ENCODE measurements at places on chromosomes 3 and 15.
A peak's percentile ranks its signal among the peaks of the same experiment; 100 is the strongest.

DNA sequence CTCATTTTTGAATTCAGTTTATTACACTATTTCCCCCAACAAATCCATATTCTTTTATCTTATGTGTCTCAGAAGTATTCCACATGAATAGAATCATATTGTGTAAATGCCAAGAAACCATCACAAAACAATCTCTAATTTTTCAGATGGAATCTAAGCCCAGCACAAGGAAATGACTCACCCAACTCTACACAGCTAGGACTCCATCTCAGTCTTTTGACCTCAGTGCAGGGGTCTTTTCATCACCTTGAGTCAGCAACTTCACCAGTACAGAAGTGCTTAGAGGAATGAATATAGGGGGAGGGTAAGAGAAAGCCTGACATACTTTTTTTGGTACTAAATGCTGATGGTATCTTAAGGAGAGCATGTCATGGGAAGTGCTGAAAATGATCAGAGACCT lies 169.3 kb upstream of the LRRN1 start:
- H3K27me3 ChIP-seq = peaks cover 2% of the 10 kb centered on the region
- H3K27ac ChIP-seq = no peak overlapping the region
- no peaks in the 10 kb centered on the region for H3K4me1 ChIP-seq
- H3K4me3 ChIP-seq = no peak overlapping the region
- no peaks in the 10 kb centered on the region for H3K36me3 ChIP-seq

DNA sequence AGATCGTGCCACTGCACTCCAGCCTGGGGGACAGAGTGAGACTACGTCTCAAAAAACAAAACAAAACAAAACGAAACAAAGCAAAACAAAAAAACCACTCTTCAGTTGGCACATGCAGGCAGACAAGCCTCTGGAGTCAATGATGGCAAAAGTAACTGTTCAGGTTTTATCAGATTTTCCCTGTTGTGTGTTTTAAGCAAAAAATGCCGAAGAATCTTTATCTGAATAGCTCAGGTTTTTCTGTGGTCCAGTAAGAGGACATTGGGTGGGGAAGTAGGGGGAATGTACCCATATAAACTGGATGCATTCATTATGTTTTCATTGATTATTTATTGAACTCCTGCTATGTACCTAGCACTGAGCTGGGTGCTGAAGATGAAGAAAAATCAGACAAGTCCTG lies 20.8 kb upstream of the BCL2A1 start:
- H3K4me1 ChIP-seq = peaks cover 37% of the 10 kb centered on the region
- H3K27me3 ChIP-seq = no peaks in the 10 kb centered on the region
- DNase-seq = no peak
- H3K27ac ChIP-seq = no peak overlapping the region
- peaks cover 6% of the 10 kb centered on the region for H3K36me3 ChIP-seq

GRCh38 chr3:160768918-160769317 lies 12.9 kb downstream of the PPM1L start:
- peaks cover 10% of the 10 kb centered on the region for H3K27me3 ChIP-seq
- H3K36me3 ChIP-seq = no peaks in the 10 kb centered on the region
- no peak for DNase-seq
- no peaks in the 10 kb centered on the region for H3K4me1 ChIP-seq
- no peak overlapping the region for H3K4me3 ChIP-seq

DNA sequence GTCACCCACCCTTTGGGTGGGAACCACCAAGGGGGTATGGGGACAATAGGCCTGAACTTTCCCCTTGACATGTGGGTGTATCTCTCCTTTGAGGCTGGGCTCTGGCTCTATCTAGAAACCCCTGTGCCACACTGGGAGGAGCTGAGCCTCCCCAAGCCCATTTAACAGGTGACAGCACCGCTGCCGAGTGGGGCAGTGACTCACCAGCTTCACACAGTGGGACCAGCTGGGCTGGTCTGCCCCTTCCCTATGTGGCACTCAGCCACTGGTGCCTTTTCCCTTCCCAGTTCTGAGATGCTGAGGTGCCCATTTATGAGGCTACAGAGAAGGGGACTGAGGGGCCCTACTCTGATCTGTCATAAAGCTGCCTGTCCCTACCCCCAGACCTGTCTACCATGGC lies 5.1 kb downstream of the PSTPIP1 start:
- H3K4me3 ChIP-seq = no peak overlapping the region
- no peak overlapping the region for H3K27ac ChIP-seq
- peaks cover 79% of the 10 kb centered on the region for H3K4me1 ChIP-seq
- H3K27me3 ChIP-seq = no peaks in the 10 kb centered on the region

DNA sequence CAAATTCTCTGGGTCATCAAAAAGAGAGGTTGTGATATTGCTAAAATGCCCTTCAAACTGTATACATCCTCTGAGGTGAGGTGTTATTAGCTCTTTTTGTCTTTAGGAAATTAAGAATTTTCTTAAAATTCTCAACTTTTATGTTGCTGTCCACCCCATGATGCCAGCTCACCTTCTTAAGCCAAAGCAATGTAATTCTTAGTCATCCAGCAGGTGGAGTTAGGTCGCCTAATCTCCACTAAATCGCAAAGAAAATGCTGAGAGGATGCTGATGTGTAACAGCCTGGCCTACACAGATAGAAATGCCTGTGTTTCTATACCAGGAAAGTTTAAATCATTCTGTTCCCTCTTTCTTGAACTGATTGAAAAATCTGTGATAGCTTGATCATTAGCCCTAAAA lies 770.2 kb upstream of the ALCAM start:
- no peaks in the 10 kb centered on the region for H3K27me3 ChIP-seq
- H3K27ac ChIP-seq = no peak overlapping the region
- peaks cover 3% of the 10 kb centered on the region for H3K4me1 ChIP-seq
- H3K4me3 ChIP-seq = no peak overlapping the region
- H3K36me3 ChIP-seq = no peaks in the 10 kb centered on the region
- DNase-seq = no peak

DNA sequence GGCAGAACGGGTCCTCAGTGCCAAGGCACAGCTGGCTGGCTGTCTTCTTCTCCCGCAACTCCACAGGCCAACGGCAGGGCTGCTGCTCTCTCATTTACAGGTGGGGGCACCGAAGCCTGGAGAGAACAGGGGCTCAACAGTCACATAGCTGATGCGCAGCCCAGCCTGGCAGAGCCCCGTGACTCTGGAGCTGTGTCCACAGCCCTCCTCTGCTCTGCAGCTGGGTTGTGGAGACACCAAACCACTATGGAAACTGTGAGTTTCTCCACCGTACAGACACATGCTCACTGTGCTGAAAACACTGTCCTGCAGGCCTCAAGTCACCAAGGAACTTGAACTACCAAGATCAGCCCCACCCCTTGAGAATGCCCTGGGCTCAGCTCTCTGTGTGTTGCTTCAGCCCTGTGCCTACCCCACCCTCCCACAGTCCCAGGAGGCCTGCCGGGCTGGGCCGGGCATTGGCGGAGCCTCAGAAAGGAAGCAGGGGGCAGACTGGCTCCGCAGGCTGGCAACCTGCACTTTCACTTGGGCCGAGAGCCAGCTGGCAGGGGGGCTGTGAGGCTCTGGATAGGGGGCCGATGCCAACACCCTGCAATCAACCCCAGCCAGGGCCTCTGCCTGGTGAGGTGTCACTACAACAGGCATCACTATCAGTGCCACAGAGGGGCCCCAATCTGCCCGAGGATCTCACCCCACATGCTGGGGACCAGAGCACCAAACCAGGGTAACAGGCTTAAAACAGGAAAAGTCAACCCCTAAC lies 113.7 kb upstream of the RPL32 start:
- peak overlapping the region; percentile 63 for H3K4me3 ChIP-seq
- peaks cover 86% of the 10 kb centered on the region for H3K4me1 ChIP-seq
- peak; percentile 67 for DNase-seq
- H3K27ac ChIP-seq = peak overlapping the region; percentile 82

GRCh38 chr3:186360779-186361178 lies 1.3 kb downstream of the DGKG start:
- no peaks in the 10 kb centered on the region for H3K36me3 ChIP-seq
- peak overlapping the region; percentile 83 for H3K4me3 ChIP-seq
- H3K27ac ChIP-seq = peak overlapping the region; percentile 31
- no peak for DNase-seq
- peaks cover 7% of the 10 kb centered on the region for H3K27me3 ChIP-seq

DNA sequence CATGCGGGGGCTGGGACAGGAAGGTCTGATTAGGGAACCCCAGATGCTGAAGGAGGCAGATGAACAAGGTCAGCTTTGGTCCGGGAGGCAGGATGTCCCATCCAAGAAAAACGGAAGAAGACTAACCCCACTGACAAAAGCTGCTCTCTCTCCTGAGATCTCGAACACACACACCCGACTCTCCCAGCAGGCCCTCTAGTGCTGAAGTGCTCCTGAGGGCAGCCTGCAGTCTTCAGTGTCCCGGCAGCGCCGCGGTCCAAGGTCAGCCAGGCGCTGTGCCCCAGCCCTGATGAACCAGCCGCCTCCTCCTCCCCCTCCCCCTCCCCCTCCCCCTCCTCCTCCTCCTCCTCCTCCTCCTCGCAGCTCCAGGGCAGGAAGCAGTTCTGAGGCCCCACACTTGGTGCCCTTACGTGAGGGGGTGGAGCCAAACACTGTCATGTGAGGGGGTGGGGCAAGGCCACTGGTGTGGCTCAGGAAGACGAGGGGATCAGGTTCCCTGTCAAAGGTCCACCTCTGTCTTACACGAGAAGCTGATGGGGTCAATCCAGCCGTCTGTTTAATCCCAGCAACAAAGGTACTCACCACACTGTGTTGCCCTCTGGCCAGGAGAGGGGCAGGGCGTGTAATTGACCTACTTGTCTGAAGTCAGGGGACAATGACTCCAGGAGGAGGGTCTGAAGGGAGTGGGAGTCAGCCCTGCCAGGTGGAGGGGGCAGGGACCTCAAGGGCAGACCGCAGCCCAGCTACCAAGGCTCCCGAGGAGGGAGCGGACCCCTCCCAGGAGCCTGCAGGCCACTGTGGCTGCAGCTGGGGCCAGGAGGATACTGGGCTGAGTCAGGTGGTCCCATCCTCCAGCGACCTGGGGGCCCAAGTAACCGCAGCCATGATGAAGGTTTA lies 34.3 kb downstream of the PRR23E start:
- H3K36me3 ChIP-seq = no peaks in the 10 kb centered on the region
- DNase-seq = no peak
- H3K4me3 ChIP-seq = no peak overlapping the region
- H3K27ac ChIP-seq = no peak overlapping the region
- no peaks in the 10 kb centered on the region for H3K4me1 ChIP-seq
- peaks cover 5% of the 10 kb centered on the region for H3K27me3 ChIP-seq

GRCh38 chr15:68818769-68819494 lies 1.8 kb downstream of the ANP32A start:
- H3K27ac ChIP-seq = peak overlapping the region; percentile 97
- DNase-seq = peak; percentile 58
- peak overlapping the region; percentile 97 for H3K4me3 ChIP-seq
- H3K27me3 ChIP-seq = no peaks in the 10 kb centered on the region
- H3K36me3 ChIP-seq = peaks cover 29% of the 10 kb centered on the region

DNA sequence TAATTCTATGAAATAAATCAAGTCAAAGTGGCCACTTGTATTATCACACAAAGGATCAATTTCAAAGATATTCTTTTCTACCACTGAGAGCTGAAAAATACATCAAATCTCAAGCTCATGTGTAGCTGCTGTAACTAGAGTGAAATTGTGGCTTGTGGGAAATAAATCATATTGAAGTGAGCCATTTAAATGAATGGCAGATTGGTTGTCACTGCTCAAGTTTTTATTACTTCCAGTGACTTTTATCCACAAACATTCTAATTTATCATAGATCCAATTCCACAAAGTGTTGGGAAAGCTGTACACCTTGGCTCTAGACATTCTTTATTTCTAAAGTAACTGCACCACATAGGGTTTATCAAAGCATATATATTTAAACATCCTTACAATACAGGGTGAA lies 285.4 kb downstream of the CNTN3 start:
- no peaks in the 10 kb centered on the region for H3K36me3 ChIP-seq
- no peaks in the 10 kb centered on the region for H3K27me3 ChIP-seq
- H3K27ac ChIP-seq = no peak overlapping the region
- H3K4me3 ChIP-seq = no peak overlapping the region
- H3K4me1 ChIP-seq = no peaks in the 10 kb centered on the region

GRCh38 chr3:111336511-111336910 lies 205.5 kb upstream of the CD96 start:
- no peak overlapping the region for H3K27ac ChIP-seq
- no peaks in the 10 kb centered on the region for H3K36me3 ChIP-seq
- H3K4me3 ChIP-seq = no peak overlapping the region
- DNase-seq = no peak
- no peaks in the 10 kb centered on the region for H3K4me1 ChIP-seq

- H3K4me1 ChIP-seq = peaks cover 31% of the 10 kb centered on the region
- H3K27me3 ChIP-seq = no peaks in the 10 kb centered on the region
- H3K36me3 ChIP-seq = no peaks in the 10 kb centered on the region
- H3K27ac ChIP-seq = no peak overlapping the region
These were observed 189.6 kb downstream of the XXYLT1 start for GRCh38 chr3:195081242-195081963.

GRCh38 chr3:23900744-23901143 lies 16.0 kb downstream of the NKIRAS1 start:
- H3K4me3 ChIP-seq = no peak overlapping the region
- H3K27me3 ChIP-seq = no peaks in the 10 kb centered on the region
- no peaks in the 10 kb centered on the region for H3K4me1 ChIP-seq
- peaks cover 46% of the 10 kb centered on the region for H3K36me3 ChIP-seq
- no peak overlapping the region for H3K27ac ChIP-seq

DNA sequence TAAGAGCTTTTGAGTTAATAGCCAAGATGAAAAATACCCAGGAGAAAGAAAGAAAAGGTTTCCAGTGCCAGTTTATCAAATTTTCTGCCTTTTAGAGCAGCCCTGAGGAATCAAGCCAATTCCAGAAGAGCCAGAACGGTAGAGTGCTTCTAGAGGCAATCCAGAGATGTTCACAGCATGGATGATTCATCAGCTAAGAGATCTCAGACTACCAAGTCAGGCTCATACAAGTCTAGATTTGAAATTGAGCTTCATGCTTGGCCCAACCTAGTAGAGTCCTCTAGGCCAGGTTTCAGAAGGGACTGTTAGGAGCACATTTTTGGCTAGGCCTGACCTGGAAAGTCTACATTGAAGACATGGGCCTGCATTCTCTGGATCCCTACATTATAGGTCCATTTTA lies 15.5 kb downstream of the WDR48 start:
- no peak overlapping the region for H3K4me3 ChIP-seq
- H3K27me3 ChIP-seq = no peaks in the 10 kb centered on the region
- H3K4me1 ChIP-seq = peaks cover 10% of the 10 kb centered on the region
- H3K27ac ChIP-seq = no peak overlapping the region
- peaks cover 63% of the 10 kb centered on the region for H3K36me3 ChIP-seq
- DNase-seq = no peak

GRCh38 chr15:58748040-58748851 lies 1.3 kb downstream of the ADAM10 start:
- H3K4me3 ChIP-seq = peak overlapping the region; percentile 96
- H3K27me3 ChIP-seq = no peaks in the 10 kb centered on the region
- peaks cover 9% of the 10 kb centered on the region for H3K36me3 ChIP-seq
- no peak for DNase-seq
- H3K4me1 ChIP-seq = peaks cover 53% of the 10 kb centered on the region

DNA sequence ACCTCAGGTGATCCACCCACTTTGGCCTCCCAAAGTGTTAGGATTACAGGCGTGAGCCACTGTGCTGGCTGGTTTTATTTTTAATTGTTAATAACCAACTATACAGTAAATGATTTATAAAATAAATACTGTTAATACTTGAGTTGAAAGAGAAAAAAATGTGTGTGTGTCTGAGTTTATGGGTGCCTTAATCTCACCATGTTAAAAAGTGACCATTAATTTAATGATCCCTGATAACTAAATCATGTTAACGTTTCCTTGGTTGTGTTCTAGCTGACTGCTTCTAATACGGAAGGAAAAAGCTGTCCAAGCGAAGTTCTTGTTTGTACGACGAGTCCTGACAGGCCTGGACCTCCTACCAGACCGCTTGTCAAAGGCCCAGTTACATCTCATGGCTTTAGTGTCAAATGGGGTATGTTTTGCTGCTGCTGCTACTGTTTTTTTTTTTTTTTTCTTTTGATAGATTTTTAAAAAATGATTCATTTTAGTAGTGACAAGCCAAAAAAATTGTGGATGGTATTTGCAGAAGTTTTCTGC lies 113.5 kb downstream of the GHSR start:
- H3K27me3 ChIP-seq = no peaks in the 10 kb centered on the region
- no peak overlapping the region for H3K27ac ChIP-seq
- peaks cover 2% of the 10 kb centered on the region for H3K36me3 ChIP-seq
- H3K4me1 ChIP-seq = no peaks in the 10 kb centered on the region
- DNase-seq = no peak
